ENCODE measurements at places on chromosomes 2 and 18. TPM values are rescaled to one million over a fixed set of nuclear protein-coding genes. Genes with fewer than 3 reads are reported as not detected.

Gene SLC38A11
- 0.54 TPM for polyA plus RNA-seq

Gene NCKAP1
- polyA plus RNA-seq, result 22.3 TPM

Gene DSG3
- polyA plus RNA-seq, result not detected

Gene ARHGEF4
- 0.08 TPM for polyA plus RNA-seq

Gene FBXO36
- 0.65 TPM for polyA plus RNA-seq

Gene PROKR1
- polyA plus RNA-seq, result not detected

Gene IL36RN
- polyA plus RNA-seq, result not detected

Gene UGT1A3
- 7.0 TPM for polyA plus RNA-seq

Gene ICOS
- 0.02 TPM for polyA plus RNA-seq

DNA sequence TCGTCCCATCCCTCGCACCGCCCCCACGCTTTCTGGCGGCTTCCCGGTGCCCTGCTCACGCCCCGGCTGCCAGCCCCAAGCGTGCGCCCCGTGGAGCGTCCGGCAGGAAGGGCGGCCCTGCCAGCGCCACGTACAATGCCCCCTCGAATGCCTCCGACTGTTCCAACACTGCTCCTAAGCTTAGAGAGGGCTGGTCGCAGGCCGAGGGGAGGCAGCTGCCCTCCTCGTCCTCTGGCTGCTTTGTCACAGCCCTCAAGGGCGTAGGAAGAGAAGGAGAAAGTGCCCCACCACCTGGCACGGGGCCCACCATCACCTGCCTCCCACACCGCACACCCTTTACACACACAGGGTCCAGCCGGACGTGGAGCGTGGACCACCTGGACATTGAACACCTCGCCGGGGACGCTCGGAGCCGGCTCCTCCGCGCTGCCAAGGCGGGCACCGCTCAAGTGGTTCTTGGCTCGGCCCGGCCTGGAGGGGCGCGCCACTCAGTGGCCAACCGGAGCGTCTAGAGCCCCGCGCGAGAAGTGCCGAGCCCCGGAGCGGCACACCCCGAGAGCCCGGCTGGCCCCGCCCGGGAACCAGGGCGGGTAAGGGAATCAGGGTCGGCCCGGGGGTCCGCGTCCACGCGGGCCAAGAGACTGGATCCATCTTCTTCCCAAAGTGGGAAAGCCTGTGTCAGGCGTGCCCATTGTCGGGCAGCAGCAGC, 830 bp downstream of the DNER start:
- peaks cover 10% of the 10 kb centered on the region for H3K27me3 ChIP-seq
- H3K4me1 ChIP-seq, result peaks cover 16% of the 10 kb centered on the region
- H3K36me3 ChIP-seq, result no peaks in the 10 kb centered on the region
- DNase-seq, result no peak
- H3K27ac ChIP-seq, result no peak overlapping the region

DNA sequence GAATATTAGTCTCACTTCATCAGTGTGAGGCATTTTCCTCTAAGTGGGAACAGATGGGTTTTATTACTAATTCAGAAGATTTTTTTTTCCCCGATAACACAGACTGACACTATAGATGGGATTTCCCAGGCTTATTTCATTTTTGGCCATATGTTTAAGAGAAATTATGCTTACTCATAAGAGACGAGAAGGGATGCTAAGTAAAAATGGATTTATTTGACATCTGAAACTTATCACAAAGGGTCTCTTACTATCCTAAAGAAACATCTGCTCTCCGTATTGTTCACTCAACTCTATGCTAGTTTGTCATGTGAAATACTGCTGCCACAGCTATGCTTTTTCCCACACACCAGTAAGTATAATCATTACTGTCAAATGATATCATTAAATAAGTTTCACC, 1476.3 kb downstream of the LRP1B start:
- no peaks in the 10 kb centered on the region for H3K27me3 ChIP-seq
- H3K4me1 ChIP-seq, result no peaks in the 10 kb centered on the region
- DNase-seq, result no peak
- H3K4me3 ChIP-seq, result no peak overlapping the region
- no peaks in the 10 kb centered on the region for H3K36me3 ChIP-seq

- H3K27ac ChIP-seq, result no peak overlapping the region
- H3K36me3 ChIP-seq, result no peaks in the 10 kb centered on the region
- H3K27me3 ChIP-seq, result no peaks in the 10 kb centered on the region
- no peak overlapping the region for H3K4me3 ChIP-seq
- DNase-seq, result no peak
- no peaks in the 10 kb centered on the region for H3K4me1 ChIP-seq
These were observed 71.2 kb downstream of the CERKL start for GRCh38 chr2:181585732-181586131.

GRCh38 chr2:40844353-40845277, 392.7 kb upstream of the SLC8A1 start:
- H3K36me3 ChIP-seq, result no peaks in the 10 kb centered on the region
- no peaks in the 10 kb centered on the region for H3K4me1 ChIP-seq
- DNase-seq, result no peak
- no peak overlapping the region for H3K27ac ChIP-seq

GRCh38 chr18:4293337-4293736, 161.8 kb downstream of the DLGAP1 start:
- H3K36me3 ChIP-seq, result no peaks in the 10 kb centered on the region
- no peak overlapping the region for H3K4me3 ChIP-seq
- no peaks in the 10 kb centered on the region for H3K27me3 ChIP-seq

GRCh38 chr2:133952420-133952819, 301.5 kb upstream of the MGAT5 start:
- no peak overlapping the region for H3K4me3 ChIP-seq
- no peak overlapping the region for H3K27ac ChIP-seq
- DNase-seq, result no peak
- H3K36me3 ChIP-seq, result no peaks in the 10 kb centered on the region

GRCh38 chr18:63965716-63966330, 4.1 kb upstream of the SERPINB8 start:
- H3K27ac ChIP-seq, result peak overlapping the region; percentile 36
- DNase-seq, result no peak
- no peak overlapping the region for H3K4me3 ChIP-seq
- H3K27me3 ChIP-seq, result no peaks in the 10 kb centered on the region
- no peaks in the 10 kb centered on the region for H3K36me3 ChIP-seq
- peaks cover 31% of the 10 kb centered on the region for H3K4me1 ChIP-seq

DNA sequence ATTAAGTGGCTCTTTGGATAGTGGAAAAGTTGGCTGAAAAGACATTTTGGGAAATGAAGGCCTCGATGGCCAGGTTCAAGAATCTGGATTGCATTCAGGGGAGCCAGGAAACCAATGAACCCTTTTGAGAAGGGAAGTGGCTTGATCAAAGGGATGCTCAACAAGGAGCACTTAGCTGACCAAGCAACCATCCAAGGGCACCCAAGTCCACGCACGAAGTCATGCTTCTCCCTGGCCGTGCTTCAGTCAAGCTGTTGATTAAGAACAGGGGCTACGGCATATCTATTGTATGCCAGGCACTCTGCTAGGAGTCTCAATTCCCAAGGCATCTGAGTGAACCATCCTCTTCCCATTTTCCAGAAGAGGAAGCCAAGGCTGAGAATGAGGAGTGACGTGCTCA, 185.8 kb upstream of the GLI2 start:
- peaks cover 27% of the 10 kb centered on the region for H3K4me1 ChIP-seq
- H3K27me3 ChIP-seq, result no peaks in the 10 kb centered on the region
- no peak for DNase-seq
- no peak overlapping the region for H3K27ac ChIP-seq
- no peak overlapping the region for H3K4me3 ChIP-seq

DNA sequence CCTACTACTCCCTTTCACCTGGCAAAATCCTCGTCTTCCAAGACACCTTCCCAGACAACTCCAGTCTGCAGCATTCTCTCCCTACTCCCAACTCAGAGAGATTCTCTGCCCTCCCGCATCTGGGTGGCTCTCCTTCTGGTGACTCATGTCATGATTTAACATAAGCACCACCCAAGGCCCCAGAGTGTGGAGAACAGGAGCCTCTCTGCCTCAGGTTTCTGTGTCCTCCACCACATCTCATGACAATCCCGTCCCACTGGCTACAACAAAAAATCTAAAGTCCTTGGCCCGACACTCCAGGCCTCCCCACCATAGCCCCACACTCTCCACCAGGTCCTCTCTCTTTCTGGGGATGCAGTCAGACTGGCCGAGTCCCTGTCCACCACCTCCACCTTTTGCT, 197.1 kb downstream of the BCL11A start:
- H3K27ac ChIP-seq, result no peak overlapping the region
- no peak overlapping the region for H3K4me3 ChIP-seq
- peak; percentile 13 for DNase-seq
- no peaks in the 10 kb centered on the region for H3K4me1 ChIP-seq
- H3K36me3 ChIP-seq, result no peaks in the 10 kb centered on the region
- no peaks in the 10 kb centered on the region for H3K27me3 ChIP-seq

DNA sequence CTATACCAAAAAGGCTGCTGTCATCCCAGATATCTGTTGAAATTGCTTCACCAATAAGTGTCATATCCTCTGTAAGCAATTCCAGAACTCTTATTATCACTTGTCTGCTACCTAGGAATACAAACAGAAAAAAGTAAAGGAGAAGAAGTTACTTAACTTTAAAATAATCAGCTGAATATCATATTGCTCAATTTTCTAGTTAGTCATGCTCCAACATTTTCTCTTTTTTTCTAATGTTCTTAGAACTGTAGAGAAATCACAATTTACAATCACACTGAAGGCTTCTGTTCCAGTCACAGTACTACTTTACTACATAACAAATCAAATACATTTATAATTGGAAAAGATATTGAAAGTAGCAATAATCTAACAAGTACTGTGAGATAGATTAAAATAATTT, 17.4 kb downstream of the RTTN start:
- no peak overlapping the region for H3K4me3 ChIP-seq
- H3K4me1 ChIP-seq, result no peaks in the 10 kb centered on the region
- no peaks in the 10 kb centered on the region for H3K27me3 ChIP-seq
- H3K27ac ChIP-seq, result no peak overlapping the region
- DNase-seq, result no peak
- H3K36me3 ChIP-seq, result peaks cover 7% of the 10 kb centered on the region

DNA sequence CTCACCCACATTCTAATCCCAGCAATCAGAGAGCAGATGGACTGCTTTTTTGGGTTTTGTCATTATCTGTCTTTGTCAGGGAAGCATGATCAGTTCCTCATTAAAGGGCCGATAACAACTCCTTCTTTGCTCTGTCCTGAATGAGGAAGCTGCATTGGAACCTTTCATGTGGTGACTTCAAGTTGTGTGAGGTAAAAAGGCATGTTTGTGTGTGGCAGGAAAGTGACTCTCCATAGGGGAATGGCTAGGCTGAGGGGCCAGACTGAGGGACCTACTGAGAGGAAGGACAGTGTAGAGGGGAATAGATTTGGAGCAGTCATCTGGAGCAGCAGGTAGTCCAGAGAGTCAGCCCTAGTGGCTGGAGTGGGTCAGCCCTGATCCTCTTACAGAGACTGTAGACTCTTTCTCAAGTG, 23.6 kb upstream of the LRRTM1 start:
- H3K27me3 ChIP-seq, result no peaks in the 10 kb centered on the region
- H3K27ac ChIP-seq, result no peak overlapping the region
- DNase-seq, result no peak

DNA sequence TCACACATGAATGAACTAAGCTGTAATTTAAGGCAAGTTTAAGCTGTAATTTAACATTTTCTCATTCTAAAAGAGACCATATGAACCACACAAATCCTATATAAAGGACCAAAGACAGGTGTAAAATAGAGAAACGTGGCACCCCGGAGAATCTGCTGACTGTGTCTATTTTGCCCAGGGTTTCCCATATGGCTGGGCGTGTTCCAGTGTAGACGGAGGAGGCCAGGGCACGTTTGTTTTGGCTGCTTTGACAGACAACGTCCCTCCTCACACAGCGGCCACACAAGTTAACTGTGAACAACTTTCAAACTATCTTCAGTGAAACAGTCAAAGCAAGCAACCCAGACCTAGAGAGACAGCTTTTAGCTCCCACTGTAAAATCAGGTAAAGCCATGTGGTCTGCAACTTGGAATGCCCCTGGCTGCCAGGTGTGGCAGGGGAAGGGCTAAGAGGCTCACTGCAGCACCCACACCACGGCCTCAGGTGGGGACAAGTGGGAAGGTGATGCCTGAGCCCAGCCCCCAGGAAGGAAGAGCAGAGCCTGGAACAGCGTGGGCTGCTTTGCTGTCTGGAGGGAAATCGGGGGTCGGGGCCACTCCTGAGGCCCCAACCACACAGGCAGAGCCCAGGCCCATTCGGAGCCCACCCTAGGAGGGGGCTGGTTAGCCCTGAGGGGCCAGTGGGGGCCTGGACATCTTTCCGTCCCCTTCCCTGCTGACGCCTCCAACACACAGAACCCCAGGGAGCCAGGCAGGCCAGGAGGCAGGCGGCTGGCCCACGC, 40.7 kb downstream of the SLC66A2 start:
- peaks cover 29% of the 10 kb centered on the region for H3K36me3 ChIP-seq
- H3K27ac ChIP-seq, result no peak overlapping the region
- H3K27me3 ChIP-seq, result no peaks in the 10 kb centered on the region
- H3K4me1 ChIP-seq, result no peaks in the 10 kb centered on the region
- H3K4me3 ChIP-seq, result no peak overlapping the region

DNA sequence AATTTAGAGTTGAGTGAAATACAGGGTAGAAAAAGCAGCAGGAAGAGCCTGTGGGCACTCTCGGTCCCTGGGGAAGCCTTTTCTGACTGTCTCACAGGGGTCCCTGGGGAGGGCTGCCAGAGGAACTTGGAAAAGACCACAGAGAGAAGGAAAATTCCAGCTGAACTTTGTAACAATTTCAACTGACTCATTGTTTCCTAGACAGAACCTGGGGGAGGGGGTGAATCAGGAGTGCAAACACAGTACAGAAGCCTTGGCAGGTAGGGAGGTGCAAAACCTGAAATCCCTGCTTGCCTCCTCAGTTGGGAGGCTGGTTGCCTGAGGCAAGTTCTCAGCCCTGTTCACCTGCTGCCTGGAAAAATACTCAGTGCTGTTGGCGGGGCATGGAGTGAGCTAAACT, 106.8 kb downstream of the GRB14 start:
- no peaks in the 10 kb centered on the region for H3K27me3 ChIP-seq
- H3K27ac ChIP-seq, result peak overlapping the region; percentile 13
- DNase-seq, result no peak
- peaks cover 8% of the 10 kb centered on the region for H3K4me1 ChIP-seq

- no peaks in the 10 kb centered on the region for H3K36me3 ChIP-seq
- no peak overlapping the region for H3K4me3 ChIP-seq
- peaks cover 2% of the 10 kb centered on the region for H3K4me1 ChIP-seq
These were observed 73.3 kb upstream of the PPP1CB start for GRCh38 chr2:28678175-28678855.

- H3K27ac ChIP-seq, result no peak overlapping the region
- H3K4me3 ChIP-seq, result no peak overlapping the region
- peaks cover 59% of the 10 kb centered on the region for H3K4me1 ChIP-seq
- no peaks in the 10 kb centered on the region for H3K36me3 ChIP-seq
- H3K27me3 ChIP-seq, result no peaks in the 10 kb centered on the region
These were observed 15.0 kb downstream of the COX7A2L start for GRCh38 chr2:42345986-42346385.

DNA sequence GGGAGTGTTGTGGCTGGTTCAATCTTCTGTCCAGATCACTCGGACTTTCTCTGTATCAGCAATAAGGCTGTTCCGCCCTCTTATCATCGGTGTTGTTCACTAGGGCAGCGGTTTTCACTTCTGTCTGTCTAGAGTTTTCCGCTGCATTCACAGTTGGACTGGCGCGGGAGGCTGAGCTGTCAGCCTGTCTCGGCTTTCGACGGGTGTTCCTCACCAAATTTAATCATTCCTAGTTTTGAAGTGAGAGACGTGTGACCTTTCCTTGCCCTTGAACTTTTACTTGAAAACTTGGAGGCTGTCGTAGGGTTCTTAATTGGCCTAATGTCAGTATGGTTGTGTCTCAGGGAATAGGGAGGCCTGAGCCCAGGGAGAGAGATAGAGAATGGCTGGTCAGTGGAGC, 108.3 kb downstream of the NFATC1 start:
- H3K4me3 ChIP-seq, result no peak overlapping the region
- H3K27me3 ChIP-seq, result no peaks in the 10 kb centered on the region
- no peaks in the 10 kb centered on the region for H3K36me3 ChIP-seq
- DNase-seq, result no peak
- H3K4me1 ChIP-seq, result peaks cover 12% of the 10 kb centered on the region
- H3K27ac ChIP-seq, result no peak overlapping the region

GRCh38 chr2:135557530-135557929, 26.2 kb downstream of the R3HDM1 start:
- H3K4me3 ChIP-seq, result no peak overlapping the region
- H3K27ac ChIP-seq, result no peak overlapping the region
- no peaks in the 10 kb centered on the region for H3K4me1 ChIP-seq
- H3K27me3 ChIP-seq, result no peaks in the 10 kb centered on the region

Measured in liver (tissue), 10 donors.